B cell (primary cell): ENCODE measurements at places on chromosomes 3 and 15.

GRCh38 chr15:53272116-53272515, 482.0 kb upstream of the ONECUT1 start:
- no peak for DNase-seq

DNA sequence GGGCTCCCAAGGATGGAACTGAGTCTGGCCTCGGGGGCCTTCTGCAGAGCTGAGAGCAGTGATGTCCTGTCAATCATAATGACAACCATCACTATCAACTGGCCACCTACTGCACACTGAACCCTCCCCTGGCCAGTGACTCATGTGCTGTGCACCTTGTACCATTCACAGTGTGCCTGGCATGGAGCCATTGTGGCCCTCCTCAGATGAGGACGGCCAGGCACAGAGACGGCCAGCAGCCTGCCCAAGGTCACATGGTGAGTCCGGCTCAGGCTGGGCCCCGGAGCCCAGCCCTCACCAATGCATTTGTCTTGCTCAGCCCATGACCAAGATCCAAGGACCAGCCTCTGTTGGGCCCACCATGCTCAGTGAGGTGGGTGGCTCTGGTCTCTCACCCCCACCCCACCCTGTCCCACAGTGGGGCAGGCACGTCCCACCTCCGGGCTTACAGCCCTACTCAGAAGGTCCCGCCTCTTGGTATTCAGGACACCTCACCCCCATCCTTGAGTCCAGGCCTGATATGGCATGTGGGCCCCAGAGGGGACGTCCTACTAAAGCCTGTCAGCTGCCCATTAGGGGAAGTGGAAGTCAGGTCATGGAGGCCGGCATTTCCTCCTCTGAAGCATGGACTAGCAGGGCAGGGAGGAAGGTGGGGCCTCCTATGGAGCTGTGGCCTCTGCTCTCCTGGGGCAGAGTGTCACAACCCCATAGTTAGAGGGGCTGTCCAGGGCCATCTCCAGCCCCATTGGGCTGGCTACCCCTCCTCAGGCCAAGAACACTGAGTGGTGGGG, 35.9 kb upstream of the TMEM115 start:
- no peak for DNase-seq

- DNase-seq: no peak
Observed at GRCh38 chr3:10771486-10772270, 44.4 kb upstream of the SLC6A11 start.

DNA sequence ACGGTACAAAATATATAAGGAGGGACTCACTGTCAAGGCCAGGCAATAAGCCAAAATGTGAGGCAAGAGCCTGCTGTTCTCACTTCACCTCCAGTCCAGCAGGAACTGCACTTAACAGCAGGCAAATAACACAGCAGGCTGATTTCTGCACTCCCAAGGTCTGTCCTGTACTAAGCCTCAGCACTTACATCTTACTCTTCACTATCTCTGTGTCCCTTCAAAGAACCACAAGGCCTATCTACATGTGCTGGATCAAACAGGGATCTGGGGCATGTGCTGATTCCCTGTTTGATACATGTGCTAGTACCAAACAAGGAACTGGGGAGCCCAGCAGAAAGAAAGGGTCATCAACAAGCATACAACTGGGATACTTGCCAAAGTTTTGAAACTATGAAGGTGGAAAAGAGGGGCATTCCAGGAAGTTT, 22.2 kb downstream of the UACA start:
- no peak for DNase-seq

DNA sequence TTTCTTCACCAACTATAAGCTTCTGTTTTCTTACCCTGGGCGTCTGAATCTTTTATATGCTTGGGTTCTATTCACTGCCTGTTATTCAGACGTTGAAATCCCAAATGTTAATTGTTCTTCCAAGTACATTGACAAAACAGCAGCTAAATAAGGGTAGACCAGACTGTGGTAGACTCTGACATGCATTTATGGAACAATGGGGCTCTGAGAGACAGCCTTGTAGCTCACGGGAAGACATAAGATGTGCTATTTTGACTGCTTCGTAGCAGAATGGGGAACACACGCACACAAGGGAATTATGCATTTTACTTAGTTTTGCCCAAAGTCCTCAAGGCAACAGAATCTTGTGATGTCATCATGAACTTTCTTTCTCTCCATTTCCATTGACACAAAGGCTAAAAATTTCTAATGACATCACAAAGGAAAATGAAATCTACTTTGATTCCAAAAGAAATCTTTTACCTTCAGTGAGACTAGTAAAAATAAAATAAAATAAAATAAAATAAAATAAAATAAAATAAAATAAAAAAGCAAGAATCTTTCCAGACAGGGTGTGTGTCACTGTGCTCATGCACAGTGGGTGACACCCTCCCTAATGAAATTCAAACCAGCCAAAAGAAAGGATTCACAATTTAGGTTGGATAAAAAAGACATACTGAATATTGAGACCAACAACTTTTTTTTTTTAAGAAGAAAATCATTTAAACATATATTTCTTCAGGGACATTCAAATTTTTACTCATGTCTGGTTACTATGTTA, 346.6 kb downstream of the ZBTB20 start:
- peak; percentile 2 for DNase-seq

GRCh38 chr15:48178648-48178931, 495 bp upstream of the MYEF2 start:
- no peak for DNase-seq

DNA sequence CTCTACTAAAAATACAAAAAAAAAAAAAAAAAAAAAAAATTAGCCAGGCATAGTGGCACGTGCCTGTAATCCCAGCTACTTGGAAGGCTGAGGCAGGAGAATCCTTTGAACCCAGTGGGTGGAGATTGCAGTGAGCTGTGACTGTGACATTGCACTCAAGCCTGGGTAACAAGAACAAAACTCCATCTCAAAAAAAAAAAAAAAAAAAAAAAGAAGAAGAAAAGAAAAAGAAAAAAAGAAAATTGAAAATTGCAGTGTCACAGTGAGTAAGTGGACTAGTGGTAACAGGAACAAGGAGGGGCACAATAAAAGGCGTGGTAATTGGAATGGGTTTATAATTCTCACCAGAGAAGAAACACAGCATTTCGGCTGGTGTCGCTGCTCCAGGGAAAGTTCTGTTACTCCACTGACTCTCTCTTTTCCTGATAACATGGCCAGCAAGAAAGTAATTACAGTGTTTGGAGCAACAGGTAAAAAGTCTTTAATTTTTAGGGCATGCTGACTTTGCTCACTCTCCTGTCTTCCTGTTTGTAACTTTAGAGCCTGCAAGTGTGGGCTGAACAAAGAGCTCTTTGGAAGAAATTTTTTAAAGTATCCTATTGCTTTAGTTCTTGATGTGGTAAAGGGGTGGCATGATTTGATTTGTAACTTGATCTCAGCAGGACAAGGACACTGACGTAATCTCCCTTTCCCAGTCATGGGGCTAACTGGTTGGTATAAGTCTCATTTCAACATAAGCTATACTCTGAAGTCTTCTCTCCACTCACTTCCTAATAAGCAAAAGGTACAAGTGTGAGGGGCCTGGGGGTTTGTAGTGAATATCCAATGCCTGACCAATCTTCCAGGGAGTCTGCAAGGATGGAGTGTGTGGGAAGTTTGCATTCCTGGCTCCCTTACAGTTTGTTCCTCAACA, 22.1 kb upstream of the TRA2B start:
- no peak for DNase-seq

DNA sequence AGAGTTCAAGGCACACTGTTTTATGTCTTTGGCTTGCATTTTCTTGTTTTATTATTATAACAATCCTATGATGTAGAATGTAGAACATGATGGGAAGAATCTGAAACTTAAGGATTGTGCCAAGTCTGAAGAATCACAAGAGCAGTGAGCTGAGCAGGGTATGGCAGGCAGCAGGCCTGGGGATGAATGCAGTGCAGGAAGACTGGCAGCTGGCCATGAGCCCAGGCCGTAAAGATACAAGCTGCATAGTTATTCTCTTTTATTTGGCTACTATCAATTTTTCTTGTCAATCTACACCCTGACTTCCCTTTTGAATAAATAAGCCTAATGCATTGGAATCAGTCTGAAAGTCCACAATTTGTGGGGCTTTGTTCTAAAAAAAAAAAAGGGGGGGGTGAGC, 89.6 kb upstream of the ARPP21 start:
- no peak for DNase-seq

- DNase-seq: peak; percentile 57
Observed at GRCh38 chr15:55434989-55435825, 26.9 kb downstream of the PIERCE2 start.

DNA sequence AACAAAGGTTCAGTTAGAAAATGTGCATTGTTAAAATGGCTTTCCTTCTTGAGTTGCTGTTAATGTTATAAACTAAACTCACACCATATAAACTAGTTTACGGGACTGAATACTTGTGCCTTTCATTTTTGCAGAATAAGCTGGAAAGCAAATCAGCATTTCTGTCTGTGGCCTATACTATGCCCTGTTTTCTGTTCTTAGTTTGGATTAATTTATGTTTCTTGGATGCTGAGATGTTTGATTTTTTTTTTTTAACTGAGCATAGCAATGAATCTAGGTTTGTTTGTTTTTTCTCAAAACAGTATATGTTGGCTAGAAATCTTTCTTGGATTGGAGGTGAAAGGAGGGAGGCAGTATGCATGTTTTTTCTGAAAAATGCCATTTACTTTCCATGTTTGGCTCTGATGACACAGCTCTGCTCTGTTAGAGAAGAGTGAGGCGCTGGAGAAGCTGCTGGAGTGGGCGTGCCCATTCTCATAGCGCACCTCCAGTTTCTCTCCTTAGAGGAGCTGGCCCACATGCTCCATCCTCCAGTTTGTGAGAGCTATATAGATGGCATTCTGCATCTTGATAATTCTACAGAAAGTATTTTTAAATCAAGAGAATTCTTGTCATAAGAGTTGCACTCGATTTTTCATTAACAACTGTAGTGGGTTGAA, 423.6 kb upstream of the TPM1 start:
- no peak for DNase-seq

GRCh38 chr15:93066224-93066681, 22.8 kb downstream of the RGMA start:
- DNase-seq: no peak

DNA sequence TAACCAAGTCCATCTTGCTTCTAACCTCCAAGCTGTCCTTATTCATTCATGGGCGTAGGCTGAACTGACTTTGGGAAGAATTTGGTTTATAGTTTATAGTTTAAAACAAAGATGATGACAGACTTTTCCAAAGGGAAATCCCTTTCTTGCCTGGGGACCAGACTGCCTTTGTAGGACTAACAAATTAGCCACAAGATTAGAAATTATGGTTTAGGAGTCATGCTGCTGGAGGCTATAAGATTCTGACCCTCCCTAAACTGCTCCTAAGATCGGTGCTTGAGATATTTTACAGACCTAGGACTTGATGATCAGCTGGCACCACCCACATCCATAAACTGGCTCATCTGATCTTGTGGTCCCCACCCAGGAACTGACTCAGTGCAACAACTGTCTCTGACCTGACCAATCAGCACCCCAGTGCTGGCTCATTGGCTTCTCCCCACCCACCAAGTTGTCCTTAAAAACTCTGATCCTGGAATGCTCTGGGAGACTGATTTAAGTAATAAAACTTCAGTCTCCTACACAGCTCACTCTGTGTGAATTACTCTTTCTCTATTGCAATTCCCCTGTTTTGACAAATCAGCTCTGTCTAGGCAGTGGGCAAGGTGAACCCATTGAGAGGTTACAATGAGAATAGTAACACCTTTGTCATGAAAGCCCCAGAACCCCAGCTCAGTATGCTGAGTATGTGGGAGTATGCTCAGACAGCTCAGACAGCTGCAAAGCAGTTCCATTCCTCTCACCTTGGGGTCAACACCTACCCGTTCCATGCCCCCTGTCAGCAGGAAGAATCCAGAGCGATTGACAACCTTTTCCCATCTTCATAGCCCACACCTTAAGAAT, 51.6 kb upstream of the C15orf39 start:
- no peak for DNase-seq

DNA sequence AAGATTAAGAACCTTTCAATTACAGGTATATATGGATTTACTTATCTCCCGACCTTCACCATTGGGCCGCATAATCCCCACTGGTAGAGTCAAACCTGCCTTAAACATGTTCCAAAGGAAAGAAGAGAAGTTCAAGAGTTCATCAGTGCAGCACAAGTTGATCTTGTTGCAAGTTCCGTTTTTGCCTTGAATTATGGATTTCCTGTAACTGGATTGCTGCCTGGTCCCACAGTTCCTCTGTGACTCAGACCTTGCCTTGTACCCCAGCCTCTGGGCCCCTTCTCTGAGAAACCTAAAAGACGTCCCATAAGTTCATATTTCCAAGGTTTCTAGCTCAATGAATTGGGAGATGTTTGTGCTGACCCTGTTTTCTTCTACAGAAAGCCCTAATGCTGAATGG, 112.5 kb upstream of the THBS1 start:
- no peak for DNase-seq

- no peak for DNase-seq
Observed at GRCh38 chr3:119469418-119470189, 841 bp downstream of the POGLUT1 start.

GRCh38 chr15:37619358-37620042, 314.9 kb upstream of the TMCO5A start:
- DNase-seq: no peak

DNA sequence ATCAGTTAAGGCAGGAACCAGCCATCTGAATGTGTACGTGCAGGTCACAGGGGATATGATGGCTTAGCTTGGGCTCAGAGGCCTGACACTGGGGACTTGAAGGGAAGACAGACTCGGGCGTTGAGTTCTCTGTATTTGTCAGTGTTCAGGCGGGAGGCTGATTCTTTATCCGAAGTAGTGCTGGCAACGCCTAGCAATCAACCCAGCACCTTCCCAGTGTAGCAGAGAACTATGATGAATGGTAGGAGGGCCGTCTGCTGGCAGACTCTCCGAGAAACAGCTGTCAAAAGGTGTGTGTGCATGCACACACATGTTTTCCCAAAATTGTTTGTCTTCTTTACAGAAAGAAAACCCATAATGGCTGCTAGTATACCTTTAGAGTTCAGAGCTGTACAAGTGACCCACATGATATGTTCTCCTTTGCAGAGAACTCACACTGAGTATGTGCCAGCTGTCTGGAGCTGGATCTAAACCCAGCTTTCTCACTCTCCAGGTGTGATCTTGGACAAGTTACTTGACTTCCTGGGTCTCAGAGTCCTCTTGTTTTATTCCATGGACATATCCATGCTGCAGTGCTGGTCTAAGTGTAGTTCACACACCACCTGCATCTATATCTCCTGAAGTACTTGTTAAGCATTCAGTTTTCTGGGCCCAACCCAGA, 74.5 kb upstream of the LARS2 start:
- DNase-seq: no peak

GRCh38 chr15:100879464-100880138, at the start of gene ALDH1A3:
Gene ALDH1A3 (plus strand): TSS chr15:100879831. CDS start chr15:100879908, 77 bp downstream.
- peak; percentile 29 for DNase-seq

- no peak for DNase-seq
Observed at GRCh38 chr15:66269326-66270090, 16.0 kb upstream of the MEGF11 start.
